Dorsolateral prefrontal cortex (tissue), 122 donors: ENCODE measurements at places on chromosomes 5 and 9.

- DNase-seq = no peak
Observed at GRCh38 chr9:94250456-94250855, 8.6 kb upstream of the ZNF169 start.

DNA sequence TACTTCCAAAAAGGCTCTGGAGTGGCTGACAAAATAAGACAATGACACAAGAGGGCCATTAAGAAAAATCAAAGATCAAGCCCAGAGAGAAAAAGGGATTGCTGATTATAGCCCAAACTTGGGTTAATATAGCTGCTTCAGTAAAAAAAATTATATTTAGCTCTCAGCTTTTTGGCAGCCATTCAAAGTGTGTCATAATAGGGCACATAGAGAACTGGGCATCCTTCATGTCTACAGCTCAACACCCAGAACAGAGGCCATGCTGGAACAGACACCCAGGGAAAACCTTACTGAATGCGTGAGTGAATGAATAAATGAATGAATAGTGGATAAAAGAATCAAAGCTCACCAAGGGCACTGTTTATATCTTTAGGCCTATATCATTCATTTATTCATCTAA lies 110.1 kb downstream of the SLIT3 start:
- no peak for DNase-seq

- DNase-seq = no peak
Observed at GRCh38 chr5:82487131-82487530, 209.0 kb upstream of the RPS23 start.

- DNase-seq = no peak
Observed at GRCh38 chr5:67178085-67178484, 18.5 kb downstream of the CD180 start.

DNA sequence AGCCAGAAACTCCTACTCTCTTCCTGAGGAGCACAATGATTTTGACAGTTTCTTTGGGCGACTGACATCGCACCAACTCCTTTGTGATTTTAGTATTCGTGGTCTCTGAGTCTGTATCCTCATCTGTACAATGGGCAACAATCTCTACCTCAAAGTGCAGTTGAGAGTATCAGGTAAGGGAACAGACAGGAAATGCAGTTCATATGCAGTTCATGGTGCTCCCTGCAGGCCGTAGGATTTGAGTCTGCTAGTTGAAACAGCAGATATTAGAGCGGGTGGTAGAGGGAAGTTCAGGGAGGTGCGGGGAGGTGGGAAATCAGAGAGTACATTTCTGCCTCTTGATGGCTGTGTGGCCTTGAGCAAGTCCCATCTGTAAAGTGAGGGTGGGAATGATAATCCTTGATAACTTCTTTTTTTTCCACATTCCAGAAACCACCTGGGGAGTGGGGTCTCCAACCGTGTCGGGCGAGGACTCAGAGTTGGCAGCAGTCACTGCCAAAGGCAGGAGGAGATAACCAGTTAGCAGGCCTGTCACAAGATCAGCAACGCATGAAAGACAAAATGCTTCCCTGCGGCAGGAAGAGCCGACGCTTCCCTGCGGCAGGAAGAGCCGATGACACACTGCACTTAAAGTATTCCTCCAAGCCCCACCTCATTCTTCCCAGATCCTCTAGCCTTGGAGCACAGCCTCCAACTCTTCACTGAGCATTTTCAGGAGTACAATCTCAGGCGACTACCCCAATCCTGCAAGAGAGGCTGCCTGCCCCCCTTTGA lies 6.0 kb upstream of the NEK6 start:
- DNase-seq = no peak

GRCh38 chr5:43772764-43773477 lies 169.9 kb downstream of the NNT start:
- DNase-seq = no peak

DNA sequence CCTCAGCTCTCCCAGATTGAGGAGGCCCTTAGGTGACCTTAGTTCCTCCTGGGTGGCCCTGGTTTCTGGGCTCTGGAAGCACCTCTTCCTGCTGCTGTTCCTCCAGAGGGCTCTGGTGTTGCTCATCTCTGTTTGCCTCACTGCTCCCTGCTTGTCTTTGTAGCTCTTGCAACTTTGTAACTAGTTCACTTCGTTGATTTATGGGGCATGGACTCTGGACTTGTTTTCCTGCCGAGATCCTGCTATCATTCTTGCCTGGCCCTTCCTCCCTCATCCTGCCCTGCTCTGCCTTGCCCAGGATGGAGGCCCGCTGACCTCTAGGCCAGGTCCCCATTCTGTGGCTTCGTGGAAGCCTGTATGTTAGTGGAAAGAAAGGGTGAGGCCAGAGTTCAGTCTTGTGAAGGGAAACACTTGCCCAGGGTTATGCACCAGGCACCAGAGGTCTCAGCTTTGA lies 169.3 kb downstream of the MACROH2A1 start:
- no peak for DNase-seq

DNA sequence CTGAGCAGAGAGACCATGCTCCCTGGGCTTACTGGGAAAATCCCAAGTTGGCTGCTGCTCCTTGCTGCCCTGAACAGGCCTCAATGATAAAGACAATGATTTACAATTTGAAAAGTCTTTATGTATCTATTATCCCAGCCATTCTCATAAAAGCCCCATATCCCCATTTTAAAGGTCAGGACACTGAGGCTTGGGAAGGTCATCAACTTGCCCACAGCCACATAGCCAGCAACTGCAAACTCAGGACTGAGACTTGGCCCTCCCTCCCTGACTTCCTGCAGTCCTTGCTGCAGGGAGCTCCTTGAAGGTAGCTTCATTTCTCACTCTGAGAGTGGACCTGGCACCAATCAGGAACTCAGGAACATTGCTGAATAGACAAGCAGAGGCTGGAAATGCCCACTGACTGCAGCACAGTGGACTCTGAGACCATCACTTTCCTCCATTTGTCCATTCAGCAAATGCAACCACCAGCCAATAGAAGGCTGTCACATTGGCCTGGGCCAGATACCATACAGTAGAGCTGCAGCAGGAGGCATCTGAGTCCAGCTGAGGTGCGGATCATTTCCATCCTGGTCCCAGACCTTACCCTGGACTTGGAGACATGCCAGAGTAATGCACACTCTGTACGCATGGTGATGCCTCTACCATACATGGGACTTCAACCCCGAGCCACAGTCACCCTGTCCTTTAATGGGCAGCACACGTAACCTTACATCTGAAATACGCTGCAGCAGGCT lies 18.3 kb downstream of the TNIP1 start:
- DNase-seq = no peak

DNA sequence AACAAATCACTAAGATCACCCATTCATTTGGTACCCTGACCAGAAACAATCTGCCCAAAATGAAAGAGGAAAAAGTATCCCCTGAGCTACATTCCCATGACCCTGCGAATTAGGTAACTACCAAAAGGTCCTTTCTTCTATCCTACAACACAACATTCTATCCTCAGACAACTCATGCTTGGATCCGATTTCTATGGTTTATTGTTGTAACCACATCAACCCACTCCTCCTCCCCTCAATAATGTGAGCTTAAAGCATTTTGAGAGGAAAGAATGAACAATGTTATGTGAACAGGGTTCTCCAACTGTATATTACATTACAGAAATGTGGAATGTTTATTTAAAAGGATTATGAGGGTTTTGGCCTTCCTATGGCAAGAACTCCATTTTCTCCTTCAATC lies 4.0 kb downstream of the SLC35D2 start:
- DNase-seq = no peak

DNA sequence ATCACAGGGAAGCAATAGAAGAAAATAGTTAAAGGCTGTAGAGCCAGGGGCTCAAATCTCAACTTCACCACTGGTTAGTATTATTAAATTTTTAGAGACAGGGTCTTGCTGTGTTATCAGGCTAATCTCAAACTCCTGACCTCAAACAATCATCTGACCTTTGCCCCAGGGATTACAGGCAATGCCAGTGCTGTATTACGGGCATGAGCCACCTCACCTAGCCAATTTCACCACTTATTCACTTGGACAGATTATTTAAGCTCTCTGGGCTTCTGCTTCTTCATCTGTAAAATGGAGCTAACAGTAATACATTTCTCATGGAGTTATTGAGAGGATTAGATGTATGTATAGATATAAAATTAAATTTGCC lies 155.9 kb upstream of the KLF4 start:
- no peak for DNase-seq

- DNase-seq = no peak
Observed at GRCh38 chr9:127389381-127390247, 7.4 kb upstream of the SLC2A8 start.

GRCh38 chr5:72417333-72418062 lies 89.7 kb downstream of the ZNF366 start:
- DNase-seq = no peak

GRCh38 chr5:38166832-38167231 lies 91.5 kb upstream of the EGFLAM start:
- DNase-seq = no peak

DNA sequence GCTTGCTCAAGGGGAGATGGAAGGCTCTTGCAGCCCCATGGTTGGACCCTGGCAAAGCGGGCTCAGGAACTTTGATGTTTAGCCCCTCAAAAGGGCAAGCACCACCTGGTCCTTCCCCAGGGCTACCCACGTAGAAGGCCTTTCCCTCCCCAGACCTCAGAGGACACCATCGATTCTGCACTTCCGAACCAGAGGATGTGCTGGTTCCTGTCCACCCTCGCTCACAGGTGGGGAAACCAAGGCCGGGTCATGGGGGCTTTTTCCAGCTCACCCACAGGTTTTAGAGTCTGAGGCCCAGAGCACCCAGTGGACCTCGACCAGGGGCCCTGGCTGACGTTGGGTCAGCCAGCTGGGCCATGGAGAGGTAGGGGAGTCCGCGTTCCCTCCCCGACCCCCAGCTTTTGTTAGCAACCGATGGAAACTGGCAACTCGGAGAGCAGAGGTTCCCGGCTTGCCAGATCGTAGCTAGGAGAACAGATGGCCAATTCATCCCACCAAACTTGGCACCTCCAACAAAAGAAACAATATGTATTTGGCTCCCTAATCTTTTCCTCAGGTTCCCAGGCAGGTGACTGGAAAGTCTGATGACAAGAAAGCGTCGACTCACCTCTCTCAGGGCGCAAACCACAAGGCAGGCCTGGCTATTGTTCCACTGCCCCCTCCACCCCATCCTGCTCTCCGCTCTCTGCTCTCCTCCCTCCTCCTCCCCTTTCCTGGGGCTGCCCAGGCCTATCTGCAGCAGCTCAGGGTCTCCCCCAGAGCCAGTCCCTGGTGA lies 167.6 kb upstream of the SMIM23 start:
- no peak for DNase-seq

DNA sequence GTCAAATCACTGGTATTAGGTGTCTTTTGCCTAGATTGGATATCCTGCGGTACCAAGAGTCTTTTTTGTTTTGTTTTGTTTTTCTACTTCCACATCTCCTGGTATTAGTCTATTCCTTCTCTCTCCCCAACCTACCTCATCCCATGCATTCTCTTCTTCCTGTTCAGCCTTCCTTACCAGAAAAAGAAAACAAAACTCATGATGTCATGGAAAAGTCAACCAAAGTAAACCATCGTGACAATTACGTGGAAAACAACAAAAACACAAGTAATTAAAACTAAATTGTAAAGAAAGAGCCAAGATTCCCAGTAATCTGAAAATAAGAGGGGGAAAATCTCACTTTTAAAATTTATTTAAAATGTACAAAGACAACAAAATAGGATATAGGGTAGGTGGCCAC lies 38.3 kb downstream of the TMEM167A start:
- DNase-seq = no peak

DNA sequence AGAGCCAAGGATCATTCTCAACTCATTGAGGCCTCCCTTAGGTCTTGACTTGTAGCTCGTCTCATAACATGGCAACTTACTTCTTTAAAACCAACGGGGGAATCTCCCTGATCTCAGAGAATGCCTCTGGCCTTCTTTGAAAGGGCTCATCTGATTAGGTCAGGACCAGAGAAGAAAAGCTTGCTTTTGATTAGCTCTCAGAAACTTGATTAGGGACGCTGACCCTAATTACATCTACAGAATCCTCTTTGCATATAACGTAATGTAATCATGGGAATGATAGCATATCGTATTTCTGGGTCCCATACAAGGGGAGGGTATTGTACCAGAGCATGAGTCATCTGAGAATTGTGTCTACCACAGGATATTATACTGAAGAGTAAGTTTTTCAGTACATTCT lies 125.1 kb upstream of the SH3GL2 start:
- DNase-seq = no peak

DNA sequence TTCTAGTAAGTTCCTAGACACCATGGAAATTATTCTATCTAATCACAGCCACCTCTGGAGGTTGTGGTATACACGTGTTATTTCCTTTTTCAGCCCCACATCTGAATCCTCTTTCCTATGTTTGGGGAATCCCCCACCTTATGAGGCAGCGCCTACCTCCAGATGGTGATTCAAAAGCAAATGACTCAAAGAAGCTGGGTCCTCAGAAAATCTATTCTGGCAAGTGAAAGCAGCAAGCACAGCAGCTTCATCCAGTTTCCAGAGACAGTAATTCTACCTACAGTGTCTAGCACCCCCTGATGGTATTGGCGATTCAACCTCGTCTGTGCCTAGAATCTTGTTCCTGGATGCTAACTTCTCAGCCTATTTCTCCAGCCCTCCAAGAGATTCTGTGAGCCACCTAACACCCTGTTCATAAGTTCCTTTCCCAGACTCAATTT lies 43.0 kb downstream of the STRBP start:
- DNase-seq = no peak

GRCh38 chr5:173180331-173180730 lies 36.0 kb downstream of the BNIP1 start:
- no peak for DNase-seq

GRCh38 chr5:28807195-28807729 lies 1768.9 kb upstream of the CDH9 start:
- no peak for DNase-seq

DNA sequence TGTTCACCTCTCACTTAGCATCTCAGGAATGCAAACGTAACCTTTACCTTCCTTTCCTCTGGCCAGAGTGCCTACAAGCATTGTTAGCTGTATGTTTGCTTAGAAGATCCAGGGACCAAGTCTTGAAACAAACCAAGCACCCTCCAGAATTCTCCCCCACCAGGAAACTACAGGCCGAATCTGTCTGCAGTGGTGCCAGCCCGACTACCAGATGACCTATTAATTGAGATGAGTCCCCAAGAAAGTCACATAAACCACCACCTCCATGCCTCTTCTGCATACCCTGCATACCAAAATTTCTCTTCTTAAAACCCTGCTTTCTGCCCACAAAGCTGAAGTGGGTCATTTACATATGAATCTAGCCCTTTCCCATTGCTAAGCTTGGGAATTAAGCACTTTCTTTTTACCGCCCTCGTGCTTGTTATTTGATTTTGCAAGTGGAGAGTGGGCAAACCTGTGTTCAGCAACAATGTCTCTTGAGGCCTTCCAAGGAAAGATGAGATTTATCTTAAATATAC lies 1239.1 kb downstream of the CDH12 start:
- no peak for DNase-seq
